ENCODE measurements at places on chromosomes 1 and 21.

- no peak for DNase-seq
Observed at GRCh38 chr1:39332291-39332690, 127.8 kb downstream of the MACF1 start.

DNA sequence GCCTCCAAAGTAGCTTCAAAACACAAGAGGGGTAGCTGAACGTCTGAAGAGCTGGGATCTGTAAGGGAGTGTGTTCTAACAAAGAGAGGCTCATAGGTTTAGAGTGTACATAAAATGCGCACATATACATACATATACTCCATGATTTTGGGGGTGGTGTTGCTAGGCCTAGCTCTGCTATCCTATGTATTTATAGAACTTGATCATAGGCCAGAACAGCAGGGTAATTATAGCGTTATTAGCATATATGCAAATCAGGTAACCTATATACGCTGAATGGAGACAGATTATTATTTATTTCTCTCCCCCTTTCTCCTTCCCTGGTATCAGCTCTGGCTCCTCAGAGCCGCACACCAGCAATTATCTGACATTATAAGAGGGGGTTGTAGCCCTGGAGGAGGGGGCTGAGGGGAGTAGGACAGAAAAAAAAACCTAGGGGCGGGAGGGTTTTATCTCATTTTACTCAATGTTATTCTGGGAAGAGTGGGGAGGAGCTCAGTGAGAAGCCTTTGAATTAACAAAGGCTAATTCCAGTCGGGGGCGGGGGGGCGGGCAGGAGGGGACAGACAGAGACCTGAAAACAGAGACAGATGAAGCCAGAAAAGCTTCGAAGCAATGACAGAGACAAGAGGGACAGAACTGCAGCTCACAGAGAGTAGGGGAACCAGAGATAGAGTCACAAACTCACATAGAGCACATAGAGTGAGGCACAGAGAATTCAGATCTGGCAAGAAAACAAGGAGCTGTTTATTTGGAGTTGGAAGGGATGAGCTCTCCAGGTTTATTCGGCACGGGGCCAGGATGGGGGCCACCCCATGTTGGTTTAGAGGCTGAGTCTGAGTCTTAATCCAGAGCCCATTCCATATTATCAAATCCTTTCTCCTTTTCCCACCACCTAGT, 63.0 kb downstream of the RHBG start:
- DNase-seq: no peak

DNA sequence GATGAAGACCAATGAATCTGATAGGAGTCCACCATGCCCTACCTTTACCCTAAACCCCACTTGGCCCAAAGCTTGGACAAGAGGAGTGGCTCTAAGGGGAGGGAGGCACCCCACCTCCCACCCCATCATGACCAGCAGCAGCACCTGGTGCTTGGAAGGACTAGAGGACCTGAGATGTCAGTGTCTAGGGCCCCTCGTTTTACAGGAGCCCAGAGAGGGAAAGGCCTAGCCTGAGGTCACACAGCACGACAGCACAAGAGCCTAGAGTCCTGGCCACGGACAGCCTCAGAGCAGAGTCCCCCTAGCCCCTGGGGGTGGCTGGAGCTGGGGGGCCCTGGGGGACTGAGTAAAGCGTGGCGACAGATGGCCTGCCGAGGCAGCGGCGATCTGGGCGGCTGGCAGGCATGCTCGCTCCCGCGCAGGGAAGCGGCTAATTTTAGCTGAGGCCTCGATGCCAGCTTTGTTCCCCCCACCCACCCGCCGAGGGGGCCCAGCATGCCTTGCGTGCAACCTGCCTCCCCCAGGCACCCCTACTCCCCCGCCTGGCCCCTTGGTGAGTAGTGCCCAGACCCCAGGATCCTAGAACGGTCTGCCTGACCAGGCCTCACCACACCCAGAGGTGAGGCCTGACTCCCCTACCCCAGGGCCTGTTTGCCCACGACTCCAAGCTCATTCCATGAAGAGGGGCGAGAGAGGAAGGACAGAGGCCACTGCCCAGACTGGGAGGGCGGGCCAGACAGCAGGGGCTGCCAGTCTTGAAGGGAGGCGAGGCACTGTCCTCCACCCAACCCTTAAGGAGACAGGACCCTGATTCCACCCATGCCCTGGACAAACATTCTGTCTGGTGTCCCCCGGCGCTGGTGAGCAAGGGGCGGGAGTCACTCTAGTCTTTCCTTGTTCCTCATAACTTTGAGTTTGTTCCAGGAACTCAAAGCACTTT, 39.0 kb downstream of the AHDC1 start:
- DNase-seq: no peak

DNA sequence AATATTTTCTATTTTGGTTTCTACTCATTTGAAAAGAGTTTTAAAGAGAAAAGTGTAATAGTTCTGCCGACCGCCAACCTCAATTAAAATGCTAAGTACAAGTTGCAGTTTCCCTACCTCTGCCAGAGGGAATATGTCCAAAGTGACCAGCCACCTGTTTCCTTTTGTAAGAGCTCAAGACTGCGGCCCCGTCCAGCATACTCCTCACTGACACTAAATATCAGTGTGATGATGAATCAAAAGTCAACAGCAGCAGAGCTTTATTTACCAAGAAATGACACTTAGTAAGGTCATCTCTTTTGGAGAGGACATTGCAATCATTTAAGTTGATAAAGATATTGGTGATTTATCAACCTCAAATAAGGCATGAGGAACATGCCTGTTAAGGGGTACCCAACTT, 57.4 kb upstream of the NRIP1 start:
- no peak for DNase-seq

GRCh38 chr1:43445606-43446387, 7.9 kb downstream of the HYI start:
- no peak for DNase-seq

- no peak for DNase-seq
Observed at GRCh38 chr1:182716740-182717720, 32.6 kb upstream of the RGS8 start.

GRCh38 chr1:107277022-107277421, 136.2 kb downstream of the NTNG1 start:
- peak; percentile 69 for DNase-seq
